Stimulated activated CD4-positive, alpha-beta T cell treated with anti-CD3 and anti-CD28 coated beads, Interleukin-1b, Interleukin-23, amount 100 ng/mL, for 1 hour (primary cell): ENCODE measurements at places on chromosomes 3 and 15.

GRCh38 chr15:34147371-34148140 is 45.7 kb downstream of the PGBD4 start:
- DNase-seq: no peak

GRCh38 chr3:12380461-12380860 is 91.6 kb downstream of the PPARG start:
- no peak for DNase-seq

- no peak for DNase-seq
Measured at GRCh38 chr15:89851673-89852341, 37.2 kb upstream of the ANPEP start.

DNA sequence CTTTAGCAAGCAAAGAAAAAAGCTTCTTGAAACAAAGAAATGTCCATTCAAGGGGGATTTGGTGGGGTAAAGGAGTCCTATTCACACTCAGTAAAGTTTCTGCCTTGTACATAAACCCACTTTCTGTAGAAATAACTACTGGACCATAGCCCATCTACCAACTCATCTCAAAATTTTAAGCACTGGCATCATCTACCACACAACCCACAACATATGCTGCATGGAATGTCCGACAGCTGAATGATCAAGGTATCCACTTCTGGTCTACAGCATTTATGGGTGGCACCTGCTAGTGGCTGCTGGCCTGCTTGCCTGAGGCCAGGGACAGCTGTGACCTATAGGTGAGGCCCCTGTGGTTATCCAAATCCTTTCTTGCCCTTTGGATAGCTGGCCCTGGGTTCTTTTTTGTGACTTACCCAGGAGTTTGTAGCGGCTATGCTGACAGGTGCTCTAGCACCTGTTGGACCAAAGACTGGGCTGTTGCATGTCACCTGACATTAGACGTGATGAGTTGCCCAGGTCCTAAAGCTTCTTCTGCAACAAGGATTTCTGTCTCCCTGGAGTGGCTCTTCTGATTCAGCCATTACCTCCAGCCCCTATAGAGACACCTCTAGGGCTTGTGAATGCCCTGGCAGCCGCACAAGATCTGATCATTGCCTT is 19.2 kb upstream of the MEF2A start:
- no peak for DNase-seq

GRCh38 chr15:62972814-62973213 is 69.7 kb upstream of the TPM1 start:
- no peak for DNase-seq

GRCh38 chr15:68528626-68529290 is 50.0 kb upstream of the CORO2B start:
- no peak for DNase-seq

GRCh38 chr15:70902107-70902506 is 9.5 kb downstream of the LRRC49 start:
- no peak for DNase-seq

GRCh38 chr15:65918357-65918920 is 49.1 kb downstream of the RAB11A start:
- no peak for DNase-seq

GRCh38 chr15:48494631-48495030 is 150.9 kb downstream of the FBN1 start:
- no peak for DNase-seq

DNA sequence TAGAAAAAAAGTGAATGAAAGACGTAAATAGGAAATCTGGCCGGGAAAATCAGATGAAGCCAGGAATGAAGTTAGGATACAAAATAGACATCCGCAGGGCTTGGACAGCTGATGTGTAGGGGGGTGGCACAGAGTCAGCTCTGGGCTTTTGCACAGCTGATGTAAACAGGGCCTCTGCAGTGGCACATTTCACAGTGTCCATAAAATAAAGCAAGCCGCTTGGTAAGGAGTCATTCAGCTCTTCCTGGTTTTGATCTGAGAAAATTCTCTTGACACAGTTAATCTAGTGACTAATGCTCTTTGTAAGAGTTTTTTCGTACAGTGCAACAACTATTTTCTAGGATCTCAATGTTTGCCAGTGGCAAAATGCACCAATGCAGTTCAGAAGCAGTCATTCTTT is 153.3 kb downstream of the USP13 start:
- DNase-seq: no peak

DNA sequence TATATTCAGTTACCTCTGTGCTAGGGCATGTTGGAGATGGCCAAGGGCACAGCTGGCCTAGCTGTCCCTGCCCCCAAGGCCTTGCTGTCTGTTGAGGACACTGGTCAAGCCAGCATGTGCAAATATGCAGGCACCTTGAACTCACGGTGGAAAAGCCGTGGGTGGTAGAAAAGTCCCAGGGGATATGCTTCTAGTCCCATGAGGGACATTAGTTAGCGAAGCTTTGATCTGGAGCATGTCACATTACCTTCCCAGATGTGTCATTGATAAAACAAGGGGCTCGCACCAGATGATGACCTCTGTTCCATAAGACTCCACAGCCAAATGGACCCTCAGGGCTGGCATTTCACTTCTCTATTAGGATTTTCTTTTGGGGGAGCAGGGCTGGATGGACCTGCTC is 14.2 kb upstream of the TMEM158 start:
- no peak for DNase-seq

DNA sequence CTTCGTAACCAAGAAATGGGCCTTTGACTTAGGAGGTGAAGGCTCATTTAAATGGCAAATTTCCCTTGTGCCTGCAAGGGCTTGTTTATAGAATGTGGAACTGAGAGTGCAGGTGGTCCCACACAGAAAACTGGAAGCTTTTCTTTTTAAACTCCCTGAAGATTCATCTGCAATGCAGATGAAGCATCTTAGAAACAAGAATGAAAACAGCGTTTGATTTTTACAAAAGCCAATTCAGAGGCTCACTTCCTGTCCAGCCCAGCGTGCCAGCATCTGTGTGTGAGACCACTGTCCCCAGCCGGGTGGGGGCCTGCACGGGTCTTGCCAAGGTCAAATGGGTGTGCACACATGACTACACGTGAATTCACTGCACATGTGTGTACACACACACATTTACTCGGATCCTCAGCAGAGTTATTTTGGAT is 94.7 kb downstream of the LINGO1 start:
- DNase-seq: no peak

GRCh38 chr15:66702787-66703539 is 927 bp downstream of the SMAD6 start:
- no peak for DNase-seq

DNA sequence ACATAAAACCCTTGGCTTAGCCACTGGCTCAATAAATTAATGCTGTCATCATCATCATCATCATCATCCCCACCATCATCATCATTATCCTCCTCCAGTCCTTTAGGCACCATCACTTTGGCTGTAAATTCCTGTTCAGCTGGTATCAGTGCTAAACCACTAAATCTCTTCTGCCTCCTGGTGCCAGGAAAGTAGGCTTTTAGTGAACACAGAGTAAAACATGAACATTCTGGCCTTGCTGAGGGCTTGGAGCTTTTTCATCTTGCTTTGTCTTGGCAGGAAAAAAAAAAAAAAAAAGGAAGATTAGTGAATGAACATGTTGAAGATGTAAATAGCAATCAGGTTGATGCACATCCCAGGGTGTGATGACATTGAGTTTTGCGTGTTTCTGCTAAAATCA is 67.3 kb upstream of the EIF1B start:
- DNase-seq: no peak

- DNase-seq: no peak
Measured at GRCh38 chr3:61173676-61174075, 77.6 kb downstream of the FHIT start.

DNA sequence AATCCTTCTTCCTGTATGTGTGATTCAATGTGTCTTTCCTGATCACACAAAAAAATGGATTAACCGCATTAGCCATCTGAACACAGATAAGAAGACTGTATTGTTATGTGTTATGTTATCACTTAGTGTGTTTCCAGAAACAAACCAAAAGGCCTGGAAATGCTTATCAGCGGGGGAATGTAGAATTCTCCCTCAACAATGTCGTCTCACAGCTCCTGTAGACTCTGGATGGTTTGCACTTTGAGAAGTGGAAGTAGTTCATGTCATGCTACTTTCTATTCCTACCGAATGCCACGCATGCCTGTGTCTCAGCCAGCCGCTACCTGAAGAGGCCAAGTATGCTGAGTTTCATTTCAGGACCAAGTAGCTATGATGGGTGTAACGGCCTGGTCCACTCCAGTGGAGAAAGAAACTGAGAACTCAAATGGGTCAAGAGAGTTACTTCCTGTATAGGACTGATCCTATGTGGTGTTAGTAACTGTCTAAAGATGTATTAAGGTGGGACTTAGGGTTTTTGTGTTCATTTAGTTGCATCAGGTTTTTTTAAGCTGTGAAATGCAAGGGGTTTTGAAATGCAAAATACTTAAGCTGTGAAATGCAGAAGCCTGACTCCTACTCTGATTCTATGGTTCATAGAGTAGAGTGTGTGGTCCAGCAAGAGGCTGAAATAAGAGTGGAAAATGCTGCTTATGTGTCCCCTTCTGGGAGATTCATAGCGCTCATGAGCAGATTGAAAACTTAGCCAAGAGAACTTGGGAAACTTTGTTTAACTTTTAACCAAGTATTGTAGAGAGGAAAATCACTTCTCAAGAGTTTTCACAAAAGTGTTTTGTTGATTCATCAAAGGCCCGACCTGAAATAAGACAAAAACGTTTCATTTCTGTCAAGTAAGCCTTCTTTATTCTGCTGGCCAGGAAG is 118.5 kb upstream of the LMOD3 start:
- DNase-seq: no peak

DNA sequence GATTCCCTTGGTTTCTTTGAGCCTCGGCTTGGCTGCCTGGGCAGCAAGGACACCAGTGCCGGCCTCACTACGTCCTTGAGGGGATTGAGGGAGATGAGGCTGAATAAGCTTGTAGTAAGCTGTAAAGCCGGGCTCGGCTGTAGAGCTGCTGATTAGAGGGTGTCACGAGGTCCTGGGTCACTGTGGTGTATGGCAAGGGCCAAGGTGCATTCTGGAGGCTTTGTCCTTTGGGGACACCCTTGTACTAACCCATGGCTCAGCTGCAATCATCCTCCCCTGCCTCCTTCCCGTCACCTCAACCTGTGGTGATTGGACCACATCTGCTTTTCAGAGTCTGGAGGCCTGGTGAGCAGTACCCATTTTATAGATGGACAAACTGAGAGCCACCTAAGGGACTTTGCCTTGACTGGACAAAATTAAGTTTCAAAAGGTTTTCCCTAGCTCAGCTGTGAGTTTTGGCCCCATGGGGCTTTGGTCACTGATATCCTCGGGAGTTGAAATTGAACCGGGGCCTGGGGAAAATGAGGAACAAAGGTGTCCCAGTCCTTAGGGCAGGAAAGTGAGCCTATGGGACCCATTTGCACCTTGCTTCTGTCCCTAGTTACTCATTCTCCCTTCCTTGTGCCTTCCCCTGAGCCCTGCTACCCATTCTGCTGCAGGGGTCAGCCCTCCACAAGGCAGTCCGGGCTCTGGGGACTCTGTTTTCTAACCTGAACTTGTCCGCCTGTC is 2.4 kb downstream of the SLC6A6 start:
- no peak for DNase-seq

GRCh38 chr3:9590282-9590791 is 36.7 kb upstream of the LHFPL4 start:
- DNase-seq: no peak

GRCh38 chr3:117666325-117666724 is 956.7 kb downstream of the TUSC7 start:
- DNase-seq: no peak

- no peak for DNase-seq
Measured at GRCh38 chr15:68285259-68285980, 7.9 kb downstream of the FEM1B start.

GRCh38 chr3:80018375-80018774 is 250.6 kb upstream of the ROBO1 start:
- DNase-seq: no peak

DNA sequence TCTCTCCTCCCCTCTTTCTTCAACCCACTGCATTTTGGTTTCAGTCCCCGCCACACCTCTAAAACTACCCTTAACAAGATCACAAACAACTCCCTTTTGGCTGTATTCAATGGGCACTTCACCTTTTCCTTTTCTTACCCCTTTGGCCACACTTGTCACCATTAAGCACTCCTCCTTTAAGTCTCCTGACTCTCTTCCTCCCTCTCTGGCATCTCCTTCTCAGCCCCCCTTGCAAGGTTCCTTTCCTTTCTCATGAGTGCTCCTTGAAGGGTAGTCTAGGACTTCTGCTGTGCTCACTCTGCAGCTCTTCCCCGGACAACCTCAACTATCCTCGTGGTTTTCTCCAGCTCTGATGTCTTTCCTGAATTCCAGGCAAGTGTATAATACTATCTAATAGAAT is 103.7 kb downstream of the RPL22L1 start:
- no peak for DNase-seq

GRCh38 chr3:64163019-64163754 is 62.1 kb downstream of the PRICKLE2 start:
- DNase-seq: no peak

- no peak for DNase-seq
Measured at GRCh38 chr3:16554126-16554525, 40.6 kb upstream of the RFTN1 start.

- DNase-seq: no peak
Measured at GRCh38 chr3:10653241-10653640, 147.9 kb upstream of the ATP2B2 start.

GRCh38 chr15:72521682-72522081 is 47.6 kb downstream of the ARIH1 start:
- DNase-seq: no peak

DNA sequence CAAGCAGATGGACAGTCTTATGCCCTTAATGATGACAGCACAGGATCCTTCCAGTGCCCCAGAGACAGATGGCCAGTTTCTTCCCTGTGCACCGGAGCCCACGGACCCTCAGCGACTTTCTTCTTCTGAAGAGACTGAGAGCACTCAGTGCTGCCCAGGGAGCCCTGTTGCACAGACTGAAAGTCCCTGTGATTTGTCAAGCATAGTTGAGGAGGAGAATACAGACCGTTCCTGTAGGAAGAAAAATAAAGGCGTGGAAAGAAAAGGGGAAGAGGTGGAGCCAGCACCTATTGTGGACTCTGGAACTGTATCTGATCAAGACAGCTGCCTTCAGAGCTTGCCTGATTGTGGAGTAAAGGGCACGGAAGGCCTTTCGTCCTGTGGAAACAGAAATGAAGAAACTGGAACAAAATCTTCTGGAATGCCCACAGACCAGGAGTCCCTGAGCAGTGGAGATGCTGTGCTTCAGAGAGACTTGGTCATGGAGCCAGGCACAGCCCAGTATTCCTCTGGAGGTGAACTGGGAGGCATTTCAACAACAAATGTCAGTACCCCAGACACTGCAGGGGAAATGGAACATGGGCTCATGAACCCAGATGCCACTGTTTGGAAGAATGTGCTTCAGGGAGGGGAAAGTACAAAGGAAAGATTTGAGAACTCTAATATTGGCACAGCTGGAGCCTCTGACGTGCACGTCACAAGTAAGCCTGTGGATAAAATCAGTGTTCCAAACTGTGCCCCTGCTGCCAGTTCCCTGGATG is 198.7 kb downstream of the AKAP13 start:
- DNase-seq: no peak

DNA sequence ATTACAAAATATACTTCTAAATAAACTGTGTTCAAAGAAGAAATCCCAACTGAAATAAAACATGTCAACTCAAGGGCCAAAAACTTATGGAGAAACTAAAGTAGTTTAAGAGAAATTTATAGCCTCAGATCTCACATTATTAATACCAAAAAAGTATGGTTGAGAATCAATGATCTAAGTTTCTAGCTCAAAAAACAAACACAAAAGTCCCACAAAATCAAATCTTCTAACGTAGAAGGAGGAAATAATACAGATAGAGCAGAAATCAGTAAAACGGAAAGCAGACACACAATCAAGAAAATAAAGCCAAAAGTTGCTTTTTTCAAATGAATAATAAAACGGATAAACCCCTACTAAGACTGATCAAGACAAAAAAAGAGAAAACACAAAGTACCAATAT is 2.9 kb downstream of the SUSD5 start:
- DNase-seq: no peak

- no peak for DNase-seq
Measured at GRCh38 chr3:51311055-51311454, 74.0 kb upstream of the MANF start.
